ENCODE measurements at places on chromosomes 1 and 21.

DNA sequence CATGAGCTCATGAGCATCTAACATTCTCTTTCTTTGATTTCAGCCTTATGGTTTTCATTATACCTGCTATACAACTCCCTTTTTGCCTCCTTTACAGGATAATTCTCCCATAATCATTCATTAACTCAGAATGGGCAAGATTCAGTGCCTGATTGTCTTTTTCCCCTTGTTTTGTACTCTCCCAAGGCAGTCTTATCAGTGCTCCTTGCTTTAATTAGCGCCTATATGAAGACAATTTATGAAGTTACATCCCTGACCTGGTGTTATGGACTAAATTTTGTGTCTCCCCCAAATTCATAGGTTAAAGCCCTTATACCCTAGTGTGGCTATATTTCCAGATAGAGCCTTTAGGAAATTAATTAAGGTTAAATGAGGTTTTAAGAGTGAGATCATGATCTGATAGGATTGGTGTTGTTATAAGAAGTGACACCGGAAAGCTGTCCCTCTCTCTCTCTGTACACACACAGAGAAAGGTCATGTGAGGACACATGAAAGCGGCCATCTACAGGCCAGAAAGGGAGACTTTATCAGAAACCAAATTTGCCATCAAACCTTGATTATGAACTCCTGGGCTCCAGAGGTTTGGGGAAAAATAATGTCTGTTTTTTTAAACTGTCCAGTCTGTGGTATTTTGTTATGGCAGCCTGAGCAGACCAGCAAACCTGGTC lies 185.8 kb upstream of the CHODL start:
- no peak for DNase-seq

DNA sequence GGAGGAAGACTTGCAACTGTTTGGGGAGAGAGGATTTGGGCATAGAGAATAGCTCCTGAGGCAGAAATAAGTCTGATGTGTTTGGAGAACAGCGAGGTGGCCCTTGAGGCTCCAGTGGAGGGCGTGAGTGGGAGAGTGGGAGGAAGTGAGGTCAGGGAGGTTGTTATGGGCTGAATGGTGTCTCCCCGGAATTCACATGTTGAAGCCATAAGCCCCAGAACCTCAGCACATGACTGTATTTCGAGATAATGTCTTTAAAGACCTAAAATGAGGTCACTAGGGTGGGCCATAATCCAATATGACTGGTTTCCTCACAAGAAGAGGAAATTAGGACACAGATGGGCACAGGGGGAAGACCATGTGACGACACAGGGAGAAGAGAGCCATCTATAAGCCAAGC lies 17.9 kb upstream of the APP start:
- DNase-seq, result no peak

DNA sequence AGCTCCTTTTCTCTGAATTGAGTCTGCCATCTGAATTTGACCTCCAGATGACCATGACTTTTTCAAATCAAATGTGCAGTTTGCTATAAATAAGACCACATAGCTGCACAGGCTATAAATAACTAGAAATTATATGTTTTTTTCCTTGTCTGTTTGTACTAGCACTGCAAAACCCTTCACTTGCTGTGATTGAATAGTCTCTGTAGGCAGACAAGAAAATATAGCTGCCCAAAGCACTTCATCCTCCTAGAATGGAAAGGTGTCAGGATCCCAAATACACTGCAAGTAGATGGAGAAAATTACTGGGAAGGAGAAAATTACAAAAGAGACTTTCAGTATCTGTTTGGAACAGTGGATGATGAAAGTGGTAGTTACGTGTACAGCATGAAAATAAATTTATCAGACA lies 175.8 kb downstream of the APP start:
- DNase-seq, result no peak

- DNase-seq, result no peak
These were observed 9.3 kb upstream of the ZBTB40 start for GRCh38 chr1:22442212-22442894.

DNA sequence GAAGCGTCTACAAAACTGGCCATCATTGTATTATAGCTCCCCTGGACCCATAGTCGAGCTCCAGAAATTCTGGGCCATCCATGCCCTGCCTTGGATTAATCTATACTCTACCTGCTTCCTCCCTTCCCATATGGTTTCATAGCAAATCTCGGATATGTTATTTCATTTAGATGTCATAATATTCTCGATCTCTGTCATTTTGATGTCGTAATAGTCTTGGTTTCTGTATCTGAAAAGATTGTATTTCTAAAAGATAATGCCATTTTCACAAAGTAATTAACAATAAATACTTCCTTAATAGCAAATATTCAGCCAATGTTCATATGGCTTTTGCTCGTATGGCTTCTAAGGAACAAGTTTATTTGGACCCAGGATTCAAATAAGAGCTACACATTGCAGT lies 35.1 kb downstream of the DIP2A start:
- no peak for DNase-seq
